ENCODE measurements at places on chromosomes 1 and 21.
A peak's percentile ranks its signal among the peaks of the same experiment; 100 is the strongest.

- no peak for DNase-seq
These were observed 11.7 kb upstream of the PTP4A2 start for GRCh38 chr1:31949862-31950261.

DNA sequence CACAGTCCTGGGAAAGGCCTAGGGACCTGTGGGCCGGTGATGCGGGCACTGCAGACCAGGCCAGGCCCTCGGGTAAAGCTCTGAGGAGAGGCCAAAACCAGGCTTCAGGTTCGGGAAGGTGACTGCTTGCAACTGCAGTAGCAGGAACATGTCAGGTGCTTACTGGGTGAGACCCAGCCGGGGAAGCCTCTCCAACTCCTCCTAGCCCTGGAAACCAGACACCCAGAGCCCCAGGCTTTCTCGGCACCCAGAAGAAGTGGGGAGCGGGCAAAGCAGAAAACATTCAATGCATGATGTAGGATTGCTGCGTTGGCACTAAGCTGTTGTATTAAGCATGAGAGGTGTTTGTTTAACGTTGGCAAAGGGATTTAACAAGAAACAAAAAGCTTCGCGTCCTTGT is 20.2 kb upstream of the GNPAT start:
- no peak for DNase-seq

GRCh38 chr1:227223171-227223806 is 95.0 kb downstream of the CDC42BPA start:
- no peak for DNase-seq

DNA sequence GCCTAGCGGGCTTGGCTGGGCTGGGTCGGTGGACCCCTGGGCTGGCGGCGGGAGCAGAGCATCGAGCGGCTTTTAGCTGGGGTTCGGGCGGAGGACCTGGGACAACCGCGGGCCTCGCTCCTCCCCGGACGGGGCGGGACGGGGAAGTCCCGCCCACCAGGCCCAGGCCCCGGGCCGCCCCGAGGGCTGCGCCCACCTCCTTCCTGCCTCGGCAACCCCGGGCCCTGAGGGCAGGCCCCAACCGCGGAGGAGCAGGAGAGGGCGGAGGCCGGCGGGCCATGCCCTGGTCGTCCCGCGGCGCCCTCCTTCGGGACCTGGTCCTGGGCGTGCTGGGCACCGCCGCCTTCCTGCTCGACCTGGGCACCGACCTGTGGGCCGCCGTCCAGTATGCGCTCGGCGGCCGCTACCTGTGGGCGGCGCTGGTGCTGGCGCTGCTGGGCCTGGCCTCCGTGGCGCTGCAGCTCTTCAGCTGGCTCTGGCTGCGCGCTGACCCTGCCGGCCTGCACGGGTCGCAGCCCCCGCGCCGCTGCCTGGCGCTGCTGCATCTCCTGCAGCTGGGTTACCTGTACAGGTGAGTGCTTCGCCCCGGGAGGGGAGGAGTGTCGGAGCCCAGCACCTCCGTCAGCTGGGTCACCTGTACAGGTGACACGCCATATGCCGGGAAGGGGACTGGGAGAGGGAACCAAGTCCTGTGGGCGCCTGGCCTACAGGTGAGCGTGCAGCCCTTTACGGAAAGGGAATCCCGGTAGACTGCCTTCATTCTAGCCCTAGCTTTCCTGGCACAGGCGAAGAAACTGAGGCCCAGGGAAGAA is at the start of gene XKR8:
TSS of gene XKR8 (plus strand) at position 182 of the 812 bp plus-strand sequence. CDS start at position 279, 97 bp downstream.
- peak; percentile 81 for DNase-seq

DNA sequence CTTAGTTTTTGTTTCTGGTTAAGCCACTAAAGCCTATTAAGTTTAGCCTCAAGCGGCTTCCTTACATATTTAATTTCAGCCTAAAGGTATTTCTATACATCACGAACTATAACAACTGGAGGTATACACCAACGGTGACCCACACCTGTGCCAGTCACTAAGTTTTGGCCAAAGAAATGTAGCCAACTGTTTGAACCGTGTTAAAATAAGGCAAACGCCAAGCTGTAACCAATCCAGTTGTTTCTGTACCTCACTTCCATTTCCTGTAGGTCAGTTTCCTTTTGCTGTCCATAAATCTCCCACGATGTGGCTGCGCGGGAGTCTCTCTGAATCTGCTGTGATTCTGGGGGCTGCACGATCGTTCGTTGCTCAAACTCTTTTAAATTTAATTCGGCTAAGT is 5.6 kb upstream of the ERO1B start:
- no peak for DNase-seq

GRCh38 chr21:34997294-34997693 is 51.8 kb downstream of the RUNX1 start:
- DNase-seq = no peak

- DNase-seq = no peak
These were observed 86.3 kb upstream of the ARTN start for GRCh38 chr1:43847290-43847689.

- DNase-seq = no peak
These were observed 38.7 kb upstream of the TTC22 start for GRCh38 chr1:54839824-54840223.

GRCh38 chr1:221832151-221832550 is 90.3 kb upstream of the DUSP10 start:
- no peak for DNase-seq
